Fibroblast of skin of right biceps (primary cell): ENCODE measurements at places on chromosomes 7 and 10.

GRCh38 chr7:96055717-96056116, 266.2 kb downstream of the SLC25A13 start:
- peak; percentile 9 for DNase-seq

DNA sequence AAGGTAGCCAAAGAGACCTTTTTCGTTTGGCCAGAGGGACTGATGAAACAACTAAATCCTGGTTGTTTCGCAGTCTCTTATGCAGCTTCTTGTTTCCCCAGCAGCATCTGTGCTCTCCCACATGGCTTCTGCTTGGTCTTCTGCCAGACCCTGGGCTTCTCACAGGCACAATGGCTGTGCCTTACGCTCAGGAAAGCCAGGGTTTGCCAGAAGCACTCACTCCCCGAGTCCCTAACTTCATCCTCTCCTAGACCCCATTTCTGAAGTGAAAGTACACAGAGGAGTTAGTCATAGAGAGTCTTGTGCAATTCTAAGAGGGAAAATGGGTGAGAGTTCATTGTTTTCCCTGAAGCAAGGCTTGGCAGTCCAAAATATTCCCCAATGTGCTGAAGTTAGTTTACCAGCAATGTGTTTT, 121.7 kb downstream of the EVX1 start:
- peak; percentile 56 for DNase-seq

DNA sequence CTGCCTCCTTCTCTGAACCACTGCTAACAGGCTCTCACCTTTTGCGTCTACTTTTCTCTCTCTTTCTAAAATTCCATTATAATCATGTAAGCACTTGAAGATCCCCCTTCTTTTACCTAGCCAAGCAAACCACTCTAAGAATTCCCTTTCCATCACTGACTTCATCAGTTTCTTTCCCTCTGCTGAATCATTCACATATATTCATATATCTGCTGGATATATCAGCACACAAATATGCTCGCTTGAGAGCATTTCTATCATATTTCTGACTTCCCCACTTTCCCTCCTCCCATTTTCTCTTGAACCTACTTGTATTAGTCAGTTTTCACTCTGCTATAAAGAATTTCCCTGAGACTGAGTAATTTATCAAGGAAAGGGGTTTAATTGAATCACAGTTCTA, 84.2 kb upstream of the LRRN3 start:
- peak; percentile 87 for DNase-seq

GRCh38 chr7:87127019-87127418, 25.2 kb upstream of the DMTF1 start:
- no peak for DNase-seq

DNA sequence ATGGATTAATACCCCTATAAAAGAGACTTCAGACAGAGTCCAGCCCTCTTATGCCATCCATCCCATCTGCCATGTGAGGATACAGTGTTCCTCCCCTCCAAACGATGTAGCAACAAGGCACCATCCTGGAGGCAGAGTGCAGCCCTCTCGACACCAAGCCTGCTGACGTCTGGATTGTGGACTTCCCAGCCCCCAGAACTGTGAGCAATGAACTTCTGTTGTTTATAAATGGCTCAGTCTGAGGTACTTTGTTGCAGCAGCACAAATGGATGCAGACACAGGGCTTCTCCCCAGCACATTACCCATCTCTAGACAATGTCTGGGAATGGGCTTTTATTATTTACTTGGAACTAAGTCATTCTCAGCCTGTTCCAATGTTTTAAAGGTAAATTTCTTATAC, 195.6 kb downstream of the WDR37 start:
- no peak for DNase-seq

GRCh38 chr10:75386128-75386527, 15.4 kb downstream of the ZNF503 start:
- DNase-seq: no peak

DNA sequence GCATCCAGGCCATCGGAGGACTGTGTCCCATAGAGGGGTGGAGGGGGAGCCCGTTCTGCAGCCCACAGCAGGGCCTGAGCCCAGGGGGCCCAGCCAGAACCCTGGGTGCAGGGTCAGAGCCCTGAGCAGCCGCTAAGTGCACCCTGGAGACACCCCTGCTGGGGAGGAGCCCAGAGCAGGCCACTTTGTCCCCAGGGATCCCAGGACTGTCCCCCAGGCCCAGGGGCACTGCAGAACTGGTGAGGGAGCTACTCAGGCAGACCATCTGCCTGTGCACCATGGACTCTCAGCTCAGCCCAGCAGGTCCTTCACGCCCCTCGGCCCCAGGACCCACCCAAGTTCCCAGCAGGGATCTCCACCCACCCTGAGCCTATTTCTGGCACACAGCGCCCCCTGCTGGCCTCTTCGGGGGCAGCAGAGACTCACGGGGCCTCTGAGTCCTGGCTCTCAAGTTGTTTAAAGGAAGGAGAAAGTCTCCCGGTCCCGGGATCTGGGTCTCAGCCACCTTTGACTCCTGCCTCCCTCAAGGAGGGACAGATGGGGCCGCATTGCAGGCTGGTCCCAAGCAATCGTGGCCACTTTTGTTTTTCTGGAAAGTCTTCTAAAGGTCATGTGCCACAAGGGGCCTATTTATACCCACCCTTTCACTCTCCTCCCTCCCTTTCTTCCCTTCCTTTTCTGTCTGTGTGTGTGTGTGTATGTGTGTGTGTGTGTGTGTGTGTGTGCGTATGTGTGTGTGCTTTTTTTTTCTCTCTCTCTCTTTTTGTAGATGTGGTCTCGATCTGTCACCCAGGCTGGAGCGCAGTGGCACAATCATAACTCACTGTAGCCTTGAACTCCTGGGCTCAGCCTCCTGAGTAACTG, 90.3 kb downstream of the MYL10 start:
- DNase-seq: peak; percentile 26

- DNase-seq: no peak
Observed at GRCh38 chr10:78981970-78982281, 86.8 kb upstream of the ZMIZ1 start.

DNA sequence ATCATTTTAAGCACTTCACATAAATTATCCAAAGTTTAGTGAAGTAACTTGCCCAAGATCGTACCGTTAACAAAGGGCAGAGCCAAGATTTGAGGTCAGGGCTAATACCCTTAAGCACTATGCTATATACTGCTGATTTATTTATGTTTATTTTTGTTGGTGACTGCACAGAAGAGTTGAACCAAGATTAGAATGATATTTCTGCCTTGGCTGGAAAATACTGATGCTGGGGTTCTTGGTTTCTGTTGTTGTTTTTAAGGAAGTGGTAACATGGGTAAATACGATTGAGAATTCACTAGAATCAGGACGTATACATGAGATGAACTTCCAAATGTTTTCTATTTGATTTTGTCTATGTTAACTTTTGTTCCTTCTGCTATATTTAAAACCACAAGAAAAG, 9.3 kb downstream of the ADD3 start:
- DNase-seq: no peak

DNA sequence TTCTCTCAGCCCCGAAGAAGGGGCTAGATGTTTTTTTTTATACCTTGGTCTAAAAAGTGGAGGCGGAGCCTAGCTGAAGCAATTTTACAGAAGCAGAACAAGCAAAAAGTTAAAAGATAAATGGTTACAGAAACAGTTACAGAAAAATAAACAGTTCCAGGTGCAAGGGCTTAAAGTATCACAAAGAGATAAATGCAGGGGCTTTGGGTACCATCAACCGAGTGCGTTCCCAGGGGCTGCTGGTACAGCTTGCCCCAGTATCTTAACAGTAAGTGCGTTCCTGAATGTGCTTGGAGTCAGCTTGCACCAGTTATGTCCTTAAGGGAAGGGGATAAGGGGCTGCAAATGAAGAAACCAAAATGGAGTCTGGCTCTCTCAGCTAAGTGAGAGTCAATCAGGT, 173.9 kb upstream of the MBL2 start:
- DNase-seq: no peak

DNA sequence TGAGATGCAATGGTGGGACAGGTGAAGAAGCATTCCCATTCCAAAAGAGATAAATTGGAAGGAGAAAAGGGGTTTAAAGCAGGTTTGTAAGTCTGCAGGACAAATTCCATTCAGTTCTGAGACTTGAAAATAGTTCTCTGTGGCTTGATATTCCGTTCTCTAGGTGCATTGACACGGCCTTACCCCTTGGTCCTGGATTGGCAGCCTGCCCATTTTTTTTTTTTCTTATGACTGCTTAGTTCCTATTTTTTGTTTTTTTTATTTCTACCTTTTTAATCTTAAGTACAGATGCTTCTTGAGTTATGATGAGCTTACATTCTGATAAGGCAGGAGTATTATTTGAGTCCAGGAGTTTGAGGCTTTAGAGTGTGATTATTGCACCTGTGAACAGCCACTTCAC, 70.6 kb downstream of the MLLT10 start:
- no peak for DNase-seq

- no peak for DNase-seq
Observed at GRCh38 chr10:86085136-86085535, 281.5 kb downstream of the GRID1 start.

DNA sequence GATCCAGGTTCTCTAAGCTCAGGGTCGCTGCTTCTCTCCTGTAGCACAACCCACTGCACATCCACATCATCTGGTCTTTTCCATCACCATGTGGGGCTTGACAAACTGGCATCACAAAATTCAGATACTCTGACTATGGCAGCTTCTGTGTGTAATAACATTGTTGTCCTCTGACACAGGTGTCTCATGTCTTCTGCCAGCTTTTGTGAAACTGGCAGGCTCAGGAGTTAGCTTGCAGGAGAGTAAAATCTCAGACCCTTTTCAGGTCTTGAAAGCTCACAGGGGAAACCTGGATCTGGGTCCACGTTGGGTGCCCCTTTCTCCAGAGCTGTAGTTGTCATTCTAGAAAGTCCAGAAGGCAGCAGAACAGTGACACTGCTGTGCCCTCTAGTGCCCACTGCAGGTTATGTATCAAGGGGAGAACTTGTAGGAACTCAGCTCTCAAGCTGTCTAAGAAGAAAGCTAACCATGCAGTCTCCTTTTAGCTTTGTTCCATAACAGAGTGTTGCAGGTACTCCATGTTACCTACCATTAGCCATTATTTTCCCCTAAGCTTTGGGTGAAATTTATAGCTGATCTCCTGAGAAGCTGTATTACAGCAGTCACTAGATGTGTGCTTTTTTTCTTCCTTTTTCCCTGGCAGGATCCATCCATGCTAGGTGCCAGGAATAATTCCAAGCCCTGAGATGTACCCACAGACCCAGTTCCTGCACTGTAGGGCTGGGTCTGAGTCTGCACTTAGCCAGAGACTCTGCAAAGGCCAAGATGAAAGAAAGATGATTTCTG, 102.7 kb downstream of the ZNF248 start:
- no peak for DNase-seq

- peak; percentile 12 for DNase-seq
Observed at GRCh38 chr10:11328264-11329061, 283.0 kb downstream of the USP6NL start.

DNA sequence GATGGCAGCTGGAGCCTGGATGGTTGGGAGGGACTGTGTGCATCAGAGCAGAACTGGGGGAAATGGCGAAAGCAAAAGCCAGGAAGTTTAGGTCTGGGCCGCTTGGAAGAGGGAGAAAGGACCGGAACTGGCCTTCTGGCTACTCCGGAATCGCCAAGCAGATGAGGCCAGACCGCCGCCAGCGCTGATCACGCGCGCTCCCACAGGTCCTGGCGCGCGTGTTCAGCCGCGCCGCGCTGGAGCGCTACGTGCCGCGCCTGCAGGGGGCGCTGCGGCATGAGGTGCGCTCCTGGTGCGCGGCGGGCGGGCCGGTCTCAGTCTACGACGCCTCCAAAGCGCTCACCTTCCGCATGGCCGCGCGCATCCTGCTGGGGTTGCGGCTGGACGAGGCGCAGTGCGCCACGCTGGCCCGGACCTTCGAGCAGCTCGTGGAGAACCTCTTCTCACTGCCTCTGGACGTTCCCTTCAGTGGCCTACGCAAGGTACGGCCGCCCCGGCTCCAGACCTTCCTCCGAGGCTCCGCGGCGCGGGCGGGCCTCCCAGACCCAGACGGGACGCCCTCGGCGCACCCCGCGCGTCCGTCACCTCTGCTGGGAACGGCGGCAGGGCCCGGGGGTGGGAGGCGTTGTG, 2.0 kb downstream of the CYP26C1 start:
- DNase-seq: peak; percentile 30

DNA sequence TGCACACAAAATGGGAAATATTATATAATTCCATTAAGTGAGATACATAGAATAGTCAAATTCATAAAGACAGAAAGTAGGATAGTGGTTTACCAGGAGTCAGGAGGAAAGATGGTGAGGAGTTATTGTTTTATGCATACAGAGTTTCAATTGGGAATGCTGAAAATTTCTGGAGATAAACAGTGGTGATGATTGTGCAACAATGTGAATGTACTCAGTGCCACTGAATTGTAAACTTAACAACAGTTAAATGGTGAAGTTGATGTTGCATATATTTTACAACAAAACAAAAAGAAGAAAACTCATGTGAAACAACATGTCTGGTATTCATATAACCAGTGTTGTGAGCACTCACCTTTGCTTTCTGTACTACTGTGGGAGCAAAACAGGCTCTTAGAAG, 168.9 kb upstream of the TEX47 start:
- DNase-seq: no peak

- no peak for DNase-seq
Observed at GRCh38 chr10:122097935-122098334, 109.0 kb downstream of the TACC2 start.

DNA sequence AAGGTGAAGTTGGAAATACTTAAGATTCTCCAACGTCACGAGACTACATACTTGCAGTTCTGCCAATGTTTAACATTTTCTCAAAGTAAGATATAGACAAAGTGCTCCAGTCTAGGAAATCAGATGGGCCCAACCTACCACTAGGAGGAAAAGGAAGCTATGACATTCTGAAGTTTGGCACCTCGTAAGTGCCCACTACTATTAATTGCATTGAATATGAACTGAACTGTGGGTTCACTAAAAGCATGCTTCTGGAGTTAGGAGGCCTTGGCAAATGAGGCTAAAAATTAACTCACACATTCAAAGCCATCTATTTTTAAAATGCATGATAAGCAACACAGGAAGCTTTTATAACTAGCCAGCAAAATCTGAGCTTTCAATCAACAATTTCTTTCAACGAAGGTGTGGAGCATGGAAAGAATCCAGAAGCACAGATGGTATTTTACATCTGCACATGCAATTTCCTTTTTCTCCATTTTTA, 149.7 kb downstream of the LRRTM3 start:
- no peak for DNase-seq

DNA sequence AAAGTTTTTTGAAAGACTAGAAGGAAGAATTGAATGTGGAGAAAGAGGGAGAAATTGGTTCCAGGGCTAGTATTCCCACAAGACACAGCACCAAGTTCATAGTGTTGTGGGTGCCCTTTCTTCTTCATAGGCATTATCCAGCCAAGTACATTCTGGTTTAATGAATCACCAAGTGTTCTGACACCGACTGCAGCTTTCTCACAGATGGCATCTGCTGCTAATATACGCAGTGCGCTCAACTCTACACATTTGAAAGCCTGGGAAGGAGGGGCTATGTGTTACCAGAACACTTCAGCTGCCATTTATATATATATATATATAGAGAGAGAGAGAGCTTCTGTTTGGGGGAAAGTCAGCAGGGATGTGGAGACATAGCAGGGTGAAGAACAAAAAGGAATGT, 1168.4 kb downstream of the GATA3 start:
- peak; percentile 66 for DNase-seq

- DNase-seq: no peak
Observed at GRCh38 chr10:26430641-26431163, 7.4 kb upstream of the APBB1IP start.
